Stimulated activated CD4-positive, alpha-beta T cell treated with anti-CD3 and anti-CD28 coated beads, Interleukin-4, amount 100 ng/mL, for 4 hours (primary cell): ENCODE measurements at places on chromosomes 4 and X.

- no peak for DNase-seq
Observed at GRCh38 chrX:101813200-101813599, 118.6 kb downstream of the ZMAT1 start.

DNA sequence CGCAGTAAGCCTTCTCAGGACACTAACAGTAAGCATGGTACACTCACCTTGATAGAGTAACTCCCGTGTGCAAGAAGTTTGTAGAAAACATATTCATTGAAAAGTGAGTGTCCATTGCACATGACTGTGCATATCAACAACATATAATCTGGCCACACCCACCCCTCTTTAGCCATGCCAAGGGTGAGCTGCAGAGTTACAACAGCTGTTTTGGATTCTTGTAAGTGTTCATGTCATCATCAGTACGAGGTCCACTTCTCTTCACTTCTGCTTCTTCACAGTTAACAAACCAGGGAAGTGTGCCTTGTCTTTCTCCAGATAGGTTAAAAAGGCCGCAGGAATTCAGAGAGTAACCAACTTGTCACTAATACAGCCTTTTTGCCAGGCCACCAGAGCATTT is 116.6 kb downstream of the IRF2 start:
- no peak for DNase-seq

- no peak for DNase-seq
Observed at GRCh38 chr4:101019941-101020401, 327.4 kb downstream of the PPP3CA start.

DNA sequence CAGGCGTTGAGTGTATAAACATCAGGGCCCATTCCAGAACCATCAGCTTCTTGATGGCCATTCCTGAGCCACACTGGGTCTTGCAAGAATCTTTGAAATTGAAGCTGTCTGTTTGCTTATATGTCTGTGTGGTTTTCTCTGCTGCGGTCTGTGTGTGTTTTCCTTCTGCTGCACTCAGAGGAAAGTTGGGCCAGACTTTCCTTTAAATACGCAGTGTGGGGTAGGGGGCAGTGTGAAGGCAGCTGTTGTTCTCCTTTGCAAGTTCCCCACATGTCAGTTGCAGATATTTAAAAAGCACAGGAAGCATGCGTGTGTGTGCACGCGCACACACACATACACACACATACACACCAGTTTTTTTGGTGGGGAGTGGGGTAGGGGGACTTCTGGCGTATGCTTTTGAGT is 32.1 kb downstream of the CCKAR start:
- no peak for DNase-seq

DNA sequence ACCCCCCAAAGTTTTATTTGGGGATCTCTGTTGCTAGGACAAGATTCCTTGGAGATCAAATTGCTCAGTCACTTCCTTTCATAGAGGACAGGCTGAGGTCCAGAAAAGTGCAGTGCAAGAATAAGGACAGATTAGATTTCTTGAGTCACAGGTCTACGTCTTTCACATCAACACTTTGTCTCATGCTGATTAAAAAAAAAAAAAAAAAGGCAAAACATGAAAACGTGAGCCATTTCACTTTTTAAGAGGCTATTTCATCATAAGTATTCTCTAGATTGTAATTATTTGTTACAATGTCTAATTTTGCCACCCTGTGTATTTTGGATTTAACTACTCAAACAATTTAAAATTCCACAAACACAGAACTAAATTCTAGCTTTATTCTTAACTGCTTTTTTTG is 647.0 kb downstream of the TRAM1L1 start:
- no peak for DNase-seq

DNA sequence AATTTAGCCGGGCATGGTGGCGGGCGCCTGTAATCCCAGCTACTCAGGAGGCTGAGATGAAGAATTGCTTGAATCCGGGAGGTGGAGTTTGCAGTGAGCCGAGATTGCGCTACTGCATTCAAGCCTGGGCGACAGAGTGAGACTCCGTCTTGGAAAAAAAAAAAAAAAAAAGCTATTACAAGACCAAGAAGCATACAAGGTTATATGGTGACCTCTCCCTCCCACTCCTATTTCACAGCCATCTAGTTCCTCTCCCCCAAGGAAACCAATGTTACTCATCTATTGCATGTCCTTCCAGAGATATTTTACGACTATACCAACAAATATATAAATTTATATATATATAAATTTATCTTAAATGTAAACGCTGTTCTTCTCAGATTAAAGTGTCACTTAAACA is 3.2 kb downstream of the SLC9A7 start:
- no peak for DNase-seq

- no peak for DNase-seq
Observed at GRCh38 chr4:134215620-134216344, 14.2 kb upstream of the PABPC4L start.

- DNase-seq = no peak
Observed at GRCh38 chr4:181416966-181417365, 826.2 kb upstream of the TENM3 start.
